Activated effector memory CD4-positive, alpha-beta T cell treated with anti-CD3 and anti-CD28 coated beads, Interleukin-2, amount 50 U/mL, for 16 hours (primary cell): ENCODE measurements at places on chromosomes 5 and 9.

DNA sequence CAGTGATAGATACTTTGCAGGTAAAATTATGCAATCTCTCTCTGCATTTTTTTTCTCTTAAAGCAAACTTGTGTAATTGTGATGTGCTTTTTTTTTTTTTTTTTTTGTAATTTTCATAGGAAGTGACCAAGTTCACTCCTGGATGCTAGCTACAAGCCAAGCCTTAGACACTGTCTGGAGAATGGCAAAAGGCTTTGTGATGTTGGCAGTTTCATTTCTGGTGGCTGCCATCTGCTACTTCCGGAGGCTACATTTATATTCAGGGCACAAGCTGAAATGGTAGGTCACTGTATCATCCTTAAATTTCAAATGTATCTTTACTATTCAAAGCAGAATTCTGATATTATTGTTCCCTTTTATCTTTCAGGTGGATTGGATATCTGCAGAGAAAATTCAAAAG, 19.3 kb downstream of the OTULINL start:
- DNase-seq = no peak

DNA sequence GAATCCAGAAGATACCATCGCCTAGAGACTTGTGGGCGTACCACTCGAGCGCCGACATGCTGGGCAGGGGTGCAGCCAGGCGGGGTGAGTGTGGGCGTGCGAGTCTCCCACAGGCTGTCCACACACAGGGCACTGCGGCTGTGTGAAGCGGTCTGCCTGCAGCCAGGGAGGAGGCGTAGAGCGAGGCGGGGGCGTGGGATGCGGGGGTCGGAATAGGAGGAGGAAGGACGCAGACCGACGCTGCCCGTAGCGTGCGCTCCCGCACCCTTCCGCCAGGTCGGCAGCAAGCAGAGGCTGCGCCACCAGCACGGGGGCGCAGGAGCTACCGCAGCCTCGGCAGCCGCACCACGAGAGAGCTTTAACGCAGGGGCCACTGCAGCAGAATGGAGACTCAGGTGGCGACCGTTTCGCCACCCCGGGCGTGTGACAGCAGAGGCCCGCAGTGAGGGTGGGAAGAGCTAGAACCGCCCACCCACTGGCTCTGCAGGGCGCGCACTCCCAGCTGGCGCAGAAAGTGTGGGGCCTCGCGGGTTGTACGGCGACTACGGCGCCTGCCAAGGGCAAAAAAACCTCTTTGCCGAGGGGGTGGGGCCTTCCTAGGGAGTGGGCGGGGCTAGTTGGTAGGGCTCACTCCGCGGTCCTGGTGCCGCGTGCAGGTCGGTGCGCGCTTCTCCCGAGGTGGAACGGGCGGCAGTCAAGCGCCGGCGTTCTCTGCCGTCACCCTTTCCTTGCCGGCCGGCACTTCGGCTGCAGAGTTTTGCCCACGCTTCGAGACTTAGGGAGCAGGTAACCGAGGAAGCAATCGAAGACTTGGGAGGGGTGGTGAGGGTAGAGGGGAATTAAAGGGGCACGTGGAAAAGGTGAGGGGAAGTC, at the start of the genes MBLAC2 and POLR3G:
MBLAC2 (minus strand) TSS at position 537 of the 873 bp plus-strand sequence; CDS start at position 58, 479 bp downstream.
POLR3G (plus strand) TSS at position 630 of the 873 bp plus-strand sequence. CDS start 10,704 bp downstream, outside the sequence.
- peak; percentile 97 for DNase-seq

- DNase-seq = no peak
Measured at GRCh38 chr5:83924891-83925290, 204.2 kb upstream of the HAPLN1 start.

GRCh38 chr5:159340511-159340910, 10.2 kb upstream of the IL12B start:
- no peak for DNase-seq

DNA sequence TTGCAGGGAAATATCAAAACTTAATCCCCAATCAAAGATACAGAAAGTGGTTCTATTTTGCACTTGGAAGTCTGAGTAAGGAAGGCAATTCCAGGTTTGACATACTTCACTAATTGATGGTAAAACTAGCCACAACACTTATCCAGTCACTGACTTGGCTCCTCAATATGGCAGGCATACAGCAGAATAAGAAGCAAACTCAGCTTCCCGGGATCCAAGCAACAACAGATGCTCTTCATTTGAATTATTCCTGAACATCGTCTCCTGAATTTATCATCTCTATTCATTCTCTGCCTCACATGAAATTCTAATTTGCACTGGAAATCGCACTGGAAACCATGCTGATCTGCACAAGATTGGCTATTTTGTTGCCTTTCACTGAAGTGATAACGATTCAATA, 629.6 kb downstream of the PRELID2 start:
- DNase-seq = no peak

DNA sequence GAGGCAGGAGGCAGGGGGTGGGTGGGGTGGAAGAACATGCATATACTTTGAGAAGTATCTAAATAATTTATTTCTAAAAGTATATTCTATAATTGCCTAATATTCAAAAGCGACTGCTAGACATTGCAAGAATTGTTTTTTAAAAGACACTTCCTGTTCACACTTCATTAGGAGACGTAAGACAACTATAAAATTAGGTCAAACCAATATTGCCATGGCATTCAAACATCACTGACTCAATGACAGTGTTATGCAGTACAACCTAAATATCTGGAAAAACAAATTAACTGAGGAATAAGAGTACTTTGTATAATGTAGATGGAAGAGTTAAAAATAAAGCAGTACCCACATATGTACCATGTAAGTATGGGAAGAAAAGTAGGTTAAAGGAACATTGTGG, 4.5 kb downstream of the CCNH start:
- no peak for DNase-seq

DNA sequence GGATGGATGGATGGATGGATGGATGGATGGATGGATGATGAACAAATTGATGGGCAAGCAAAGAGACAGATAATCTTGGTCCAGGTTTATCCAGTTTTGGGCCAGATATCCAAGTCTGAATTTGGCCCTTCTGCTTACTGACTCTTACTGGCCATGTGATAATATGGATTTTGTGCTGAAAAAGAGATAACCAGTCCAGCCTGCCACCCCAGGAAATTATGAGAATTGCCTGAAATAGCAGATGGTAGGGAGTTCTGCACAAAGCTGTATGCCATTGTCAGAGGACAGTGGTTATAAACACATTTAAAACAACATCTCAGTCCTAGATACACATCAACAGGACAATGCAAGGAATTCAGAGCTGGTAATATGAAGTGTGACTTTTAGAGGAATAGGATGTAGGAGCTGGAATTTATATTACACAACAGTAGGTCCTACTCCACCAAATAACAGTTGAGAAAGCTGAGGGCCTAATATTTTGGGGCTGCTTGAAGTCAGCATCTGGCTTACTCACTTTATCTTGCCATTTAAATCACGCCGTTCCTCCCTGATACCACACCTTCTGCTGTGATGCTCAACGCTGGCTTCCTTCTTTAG, 9.0 kb upstream of the FAT2 start:
- DNase-seq = no peak

DNA sequence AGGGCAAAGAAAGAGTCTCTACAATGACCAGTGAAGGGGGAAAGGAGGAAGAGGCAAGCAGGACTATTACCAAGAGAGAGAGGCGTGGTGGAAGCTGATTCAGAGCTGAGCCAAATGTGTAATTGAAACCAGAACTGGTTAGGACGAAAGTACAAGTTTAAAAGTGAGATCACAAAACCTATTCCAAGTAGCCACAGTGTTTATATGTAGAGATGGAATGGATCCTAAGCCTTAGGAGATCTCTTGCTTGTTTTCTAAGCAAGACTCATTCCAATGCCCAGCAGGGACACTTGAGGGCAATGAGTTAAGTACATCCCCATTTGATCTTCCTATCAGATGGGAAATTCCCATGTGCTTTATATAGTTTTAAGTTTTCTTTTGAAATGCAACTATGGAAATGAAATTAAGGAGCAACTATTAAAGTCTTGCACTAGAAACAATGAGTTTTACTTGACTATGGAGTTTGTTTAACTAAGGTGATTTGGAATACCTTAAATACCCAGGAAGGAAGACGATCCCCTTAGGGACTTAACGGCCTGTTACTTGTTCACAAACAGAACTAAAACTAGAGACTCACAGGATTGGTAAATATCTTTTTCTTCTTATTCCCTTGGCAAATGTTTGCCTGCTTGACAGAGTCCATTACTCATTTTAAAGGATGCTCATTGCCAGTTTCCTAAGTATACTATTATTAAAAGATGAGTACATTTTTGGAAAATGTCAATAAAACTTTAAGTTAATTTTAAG, 51.1 kb upstream of the SNX2 start:
- no peak for DNase-seq

DNA sequence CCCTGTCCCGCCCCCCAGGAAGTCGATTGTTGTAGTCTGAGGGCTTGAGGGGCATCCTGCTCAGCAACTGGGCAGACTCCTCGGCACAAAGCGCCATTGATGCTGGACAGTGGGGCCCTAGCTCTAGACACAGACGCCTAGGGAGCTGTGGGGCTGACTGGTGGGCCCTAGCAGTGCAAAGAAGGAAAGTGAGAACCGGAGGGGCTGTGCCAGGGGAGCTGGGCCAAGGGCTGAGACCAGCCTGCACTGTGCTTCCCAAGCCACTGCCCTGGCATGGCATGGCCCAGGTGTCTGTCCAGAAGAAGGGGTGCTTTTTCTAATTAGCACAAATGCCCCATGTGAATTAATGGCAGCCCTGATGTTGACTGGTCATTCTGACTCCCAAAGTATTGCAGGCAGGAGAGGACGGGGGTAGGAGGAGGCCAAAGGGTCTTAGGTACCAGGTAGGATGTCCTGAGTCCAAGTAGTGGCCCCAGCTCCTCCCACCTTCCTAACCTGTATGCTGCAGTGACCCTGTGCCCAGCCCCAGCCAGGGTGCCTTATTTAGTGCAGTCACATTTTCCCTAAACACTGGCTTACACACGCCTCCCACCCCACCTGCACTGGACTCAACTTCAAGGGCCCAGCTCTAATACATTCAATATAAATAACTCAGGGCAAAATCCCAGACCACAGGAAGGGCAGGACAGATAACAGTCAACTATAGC, 15.9 kb downstream of the TCF7 start:
- peak; percentile 66 for DNase-seq

- no peak for DNase-seq
Measured at GRCh38 chr9:114602620-114603019, 8.5 kb upstream of the TMEM268 start.

- no peak for DNase-seq
Measured at GRCh38 chr9:133727277-133727875, 10.8 kb downstream of the SARDH start.

DNA sequence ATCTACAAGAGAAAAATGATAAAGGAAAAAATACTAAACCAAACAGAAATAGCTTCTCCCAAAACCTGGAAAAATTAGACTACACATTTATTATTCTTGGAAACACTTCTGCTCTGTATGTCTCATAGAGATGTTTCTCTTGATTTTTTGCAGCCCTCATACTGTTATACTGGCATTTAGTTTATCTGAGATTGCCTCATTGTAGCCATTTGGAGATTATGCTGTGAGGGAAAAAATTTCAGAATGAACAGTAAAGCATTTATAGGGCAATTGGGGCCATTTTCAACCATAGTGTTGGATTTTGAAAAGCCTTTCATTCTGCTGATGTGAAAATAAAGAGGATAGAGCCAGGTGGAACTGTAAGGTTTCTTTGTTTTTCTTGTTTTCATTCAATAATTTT, 441.8 kb upstream of the RIOK2 start:
- no peak for DNase-seq

GRCh38 chr9:108663422-108663821, 192.4 kb downstream of the ACTL7B start:
- no peak for DNase-seq

DNA sequence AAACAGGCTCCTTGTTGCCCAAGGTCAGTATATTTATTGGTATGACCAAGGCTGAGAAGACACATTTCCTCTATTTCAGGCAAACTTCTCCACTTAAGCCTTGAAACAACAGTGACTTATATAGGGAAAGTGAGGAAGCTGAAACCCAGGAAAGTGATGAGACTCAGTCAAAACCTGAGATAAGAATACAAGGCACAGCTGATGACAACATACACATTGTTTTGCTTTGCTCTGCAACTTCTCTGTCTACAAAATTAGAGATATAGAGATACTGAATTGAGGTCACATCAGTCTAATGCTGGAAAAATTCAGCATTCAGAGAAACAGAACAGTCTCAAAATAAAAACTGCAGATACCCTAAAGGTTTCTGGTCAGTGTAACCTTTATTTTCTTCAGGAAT, 586.1 kb downstream of the DNAH5 start:
- no peak for DNase-seq

DNA sequence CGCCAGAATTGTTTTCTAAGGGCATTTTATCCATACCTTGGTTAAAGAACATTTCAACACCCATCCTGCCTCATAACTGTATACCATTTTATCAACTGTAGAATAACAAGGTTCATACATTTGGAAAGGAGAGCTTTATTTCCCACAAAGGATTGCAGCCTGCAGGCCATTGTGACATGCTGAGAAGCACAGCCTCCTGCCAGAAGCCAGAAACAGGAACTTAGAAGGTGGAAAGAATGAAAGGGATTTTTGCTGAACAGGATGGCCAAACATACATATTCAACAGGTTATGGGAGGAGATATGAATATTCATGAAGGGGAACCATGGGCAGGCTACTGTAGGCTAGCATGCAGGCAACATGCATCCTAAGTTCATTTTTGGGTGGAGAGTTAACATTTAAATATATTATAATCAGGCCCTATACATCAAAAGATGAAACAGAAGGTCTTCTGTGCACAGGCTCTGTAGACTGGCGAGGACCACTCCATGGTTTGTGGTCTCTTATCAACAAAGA, 59.9 kb upstream of the DIRAS2 start:
- DNase-seq = no peak

DNA sequence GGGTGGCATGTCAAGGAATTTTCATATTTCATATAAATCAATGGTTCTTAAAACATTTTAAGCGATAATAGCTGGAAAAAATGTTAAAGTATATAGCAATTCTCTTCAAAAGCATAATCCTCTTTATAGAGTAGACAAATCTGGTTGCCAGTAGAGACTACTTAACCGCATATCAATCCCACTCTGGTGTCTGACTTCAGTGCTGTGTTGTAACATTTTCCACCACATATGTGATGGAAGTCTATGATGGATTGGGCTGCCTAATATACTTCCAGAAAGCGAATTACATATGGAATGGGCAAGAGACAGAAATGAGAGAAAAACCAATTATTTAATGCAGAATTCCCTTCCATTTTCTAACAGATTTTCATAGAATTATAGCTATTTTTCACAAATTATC, 54.3 kb downstream of the FBN2 start:
- DNase-seq = no peak

DNA sequence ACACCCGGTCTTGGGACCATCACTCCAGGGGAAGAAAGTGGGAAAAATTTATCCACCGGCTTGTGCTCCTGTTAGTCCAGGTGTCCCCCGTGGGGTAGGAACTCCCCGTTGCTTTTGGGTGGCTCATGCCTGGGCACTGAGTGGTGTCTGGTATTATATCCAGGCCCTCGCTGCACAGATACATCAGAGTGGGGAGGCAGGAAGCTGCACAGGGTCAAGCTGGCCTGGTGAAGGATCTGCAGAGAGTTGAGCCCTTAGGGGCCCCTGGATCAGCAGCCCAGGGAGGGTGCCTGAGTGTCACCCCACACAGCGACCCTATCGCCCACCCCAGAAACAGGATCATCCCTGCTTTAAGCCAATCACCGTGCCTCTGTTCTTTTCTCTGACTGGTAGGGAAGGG, 24.4 kb upstream of the COL5A1 start:
- DNase-seq = peak; percentile 25

- DNase-seq = no peak
Measured at GRCh38 chr9:104944871-104945270, 16.9 kb upstream of the ABCA1 start.

- no peak for DNase-seq
Measured at GRCh38 chr9:70030156-70030555, 13.5 kb upstream of the MAMDC2 start.

- no peak for DNase-seq
Measured at GRCh38 chr5:95925378-95925744, 36.3 kb downstream of the ELL2 start.
